ENCODE measurements at places on chromosomes 4 and X.

- H3K4me1 ChIP-seq: no peaks in the 10 kb centered on the region
- H3K36me3 ChIP-seq: no peaks in the 10 kb centered on the region
- no peak overlapping the region for H3K27ac ChIP-seq
- no peak overlapping the region for H3K4me3 ChIP-seq
Observed at GRCh38 chr4:181770971-181771370, 472.2 kb upstream of the TENM3 start.

DNA sequence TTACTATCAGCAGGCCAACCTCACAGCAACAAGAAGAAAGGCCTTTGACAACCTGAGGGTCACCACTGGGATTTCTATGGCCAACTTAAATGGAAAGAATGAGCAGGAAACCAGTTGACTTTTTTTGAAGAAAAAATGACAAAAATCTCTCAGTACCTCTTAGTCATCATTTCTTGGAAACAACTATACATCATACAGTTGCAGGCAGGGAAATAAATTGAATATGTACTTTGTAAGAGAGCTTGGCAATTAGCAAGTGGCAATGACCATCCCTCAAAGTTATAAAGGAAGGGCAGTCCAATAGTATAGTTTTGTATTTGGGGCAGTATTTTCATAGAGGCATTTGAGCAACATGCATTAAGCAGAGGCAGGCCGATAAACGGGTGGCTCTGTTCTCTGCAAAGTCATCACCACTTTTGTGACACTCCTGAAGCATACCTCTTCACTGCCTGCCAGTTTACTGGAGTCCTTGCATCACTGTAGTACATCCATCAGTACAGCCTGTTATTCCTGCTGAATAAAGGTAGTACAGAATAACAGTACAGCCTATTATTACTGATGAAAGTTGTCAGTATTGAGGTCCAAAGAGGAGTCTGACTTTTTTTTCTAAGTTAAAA is 83.3 kb upstream of the AMELX start:
- H3K4me1 ChIP-seq: peaks cover 2% of the 10 kb centered on the region
- no peaks in the 10 kb centered on the region for H3K36me3 ChIP-seq
- no peaks in the 10 kb centered on the region for H3K27me3 ChIP-seq
- no peak for DNase-seq

GRCh38 chr4:142281999-142282398 is 564.1 kb downstream of the INPP4B start:
- no peak for DNase-seq
- no peaks in the 10 kb centered on the region for H3K27me3 ChIP-seq

GRCh38 chr4:165967486-165967885 is 94.4 kb downstream of the TLL1 start:
- no peak overlapping the region for H3K4me3 ChIP-seq
- H3K36me3 ChIP-seq: no peaks in the 10 kb centered on the region
- no peaks in the 10 kb centered on the region for H3K27me3 ChIP-seq
- no peak overlapping the region for H3K27ac ChIP-seq

DNA sequence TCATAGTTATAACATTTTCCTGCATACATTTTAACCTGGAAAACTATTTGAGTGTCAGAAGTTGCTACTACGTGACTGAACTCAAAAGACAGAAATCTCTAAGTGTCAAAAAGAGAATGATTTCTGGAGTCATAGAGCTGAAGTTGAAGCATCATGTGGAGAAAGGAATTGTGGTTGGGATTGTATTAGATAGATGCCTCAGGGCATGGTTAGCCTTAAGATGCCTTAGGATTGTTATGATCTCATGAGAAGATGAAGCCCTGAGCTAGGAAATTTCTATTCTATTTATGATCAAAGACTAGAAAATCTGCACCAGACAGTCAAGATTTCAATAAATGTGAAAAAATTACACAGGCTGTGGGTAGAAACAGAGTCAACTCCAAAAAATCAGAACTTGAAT is 20.2 kb downstream of the EPGN start:
- H3K4me1 ChIP-seq: no peaks in the 10 kb centered on the region
- no peak overlapping the region for H3K4me3 ChIP-seq
- DNase-seq: no peak
- H3K27ac ChIP-seq: no peak overlapping the region

GRCh38 chrX:136395271-136395670 is 92.5 kb upstream of the BRS3 start:
- peaks cover 3% of the 10 kb centered on the region for H3K27me3 ChIP-seq
- H3K4me3 ChIP-seq: no peak overlapping the region
- H3K36me3 ChIP-seq: no peaks in the 10 kb centered on the region
- no peak overlapping the region for H3K27ac ChIP-seq

DNA sequence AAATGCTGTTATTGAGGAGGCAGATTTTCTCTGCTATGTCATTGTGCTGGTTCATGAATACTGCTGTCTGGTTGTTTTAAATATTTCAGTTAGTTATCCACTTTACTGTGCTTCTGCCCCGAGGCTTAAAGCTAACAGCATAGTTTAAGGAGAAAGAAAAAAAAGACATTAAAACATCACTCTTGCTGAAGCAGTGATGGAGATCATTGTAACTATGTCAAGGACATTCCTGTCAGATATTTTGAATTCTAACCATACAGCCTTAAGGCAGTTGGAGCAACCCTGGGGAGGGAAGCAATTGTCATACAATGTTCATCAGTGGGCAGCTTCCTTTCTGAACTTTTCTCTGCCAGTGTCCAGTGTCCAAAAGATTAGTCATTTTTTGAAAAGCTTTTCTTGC is 199.0 kb upstream of the DDX53 start:
- no peak overlapping the region for H3K4me3 ChIP-seq
- no peaks in the 10 kb centered on the region for H3K27me3 ChIP-seq
- no peaks in the 10 kb centered on the region for H3K4me1 ChIP-seq
- H3K36me3 ChIP-seq: no peaks in the 10 kb centered on the region
- no peak overlapping the region for H3K27ac ChIP-seq

DNA sequence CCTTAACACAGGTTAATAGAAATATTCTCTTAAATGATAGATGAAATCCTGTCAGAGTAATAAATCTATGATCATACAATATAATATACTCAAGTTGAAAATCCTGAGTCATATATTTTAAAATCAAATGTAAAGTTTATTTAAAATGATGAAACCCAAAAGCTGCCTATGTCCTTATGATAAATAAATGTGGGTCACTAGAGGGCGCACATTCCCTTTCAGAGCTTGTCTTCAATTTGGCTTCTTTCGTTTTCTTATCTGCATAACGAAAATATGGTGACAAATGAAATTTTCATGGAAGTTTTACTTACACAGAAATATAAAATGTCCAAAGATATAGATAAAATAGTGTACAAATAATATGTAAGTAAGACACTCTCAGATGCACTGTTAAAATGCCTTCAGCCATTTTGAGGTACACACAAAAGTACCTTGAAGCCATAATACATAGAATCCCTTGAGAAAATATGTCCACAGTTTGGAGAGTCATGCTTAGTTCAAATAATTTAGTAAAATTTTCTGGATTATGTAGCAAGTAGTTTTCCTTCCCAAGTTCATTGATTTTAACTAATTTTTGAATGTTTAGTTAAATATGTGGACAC is 680.4 kb downstream of the DMD start:
- H3K27me3 ChIP-seq: no peaks in the 10 kb centered on the region
- no peaks in the 10 kb centered on the region for H3K36me3 ChIP-seq
- no peaks in the 10 kb centered on the region for H3K4me1 ChIP-seq
- H3K4me3 ChIP-seq: no peak overlapping the region
- no peak for DNase-seq

DNA sequence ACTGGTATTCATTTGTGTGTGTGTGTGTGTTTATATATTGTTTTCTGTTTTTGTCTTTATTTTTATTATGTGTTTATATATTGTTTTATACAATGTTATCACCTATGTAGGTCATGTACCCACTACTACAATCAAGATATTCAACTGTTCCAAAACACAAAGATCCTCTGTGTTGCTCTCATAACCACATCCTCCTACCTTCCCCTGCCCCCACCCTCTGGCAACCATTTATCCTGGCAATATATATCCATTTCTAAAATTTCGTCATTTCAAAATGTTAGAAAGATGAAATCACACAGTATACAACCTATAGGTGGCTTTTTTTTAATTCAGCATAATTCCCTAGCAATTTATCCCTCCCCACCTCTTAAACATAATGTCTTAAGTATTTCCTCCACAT is 18.8 kb upstream of the RPL34 start:
- H3K27me3 ChIP-seq: no peaks in the 10 kb centered on the region
- no peak overlapping the region for H3K4me3 ChIP-seq
- peaks cover 4% of the 10 kb centered on the region for H3K4me1 ChIP-seq
- DNase-seq: no peak
- peaks cover 8% of the 10 kb centered on the region for H3K36me3 ChIP-seq
- no peak overlapping the region for H3K27ac ChIP-seq

DNA sequence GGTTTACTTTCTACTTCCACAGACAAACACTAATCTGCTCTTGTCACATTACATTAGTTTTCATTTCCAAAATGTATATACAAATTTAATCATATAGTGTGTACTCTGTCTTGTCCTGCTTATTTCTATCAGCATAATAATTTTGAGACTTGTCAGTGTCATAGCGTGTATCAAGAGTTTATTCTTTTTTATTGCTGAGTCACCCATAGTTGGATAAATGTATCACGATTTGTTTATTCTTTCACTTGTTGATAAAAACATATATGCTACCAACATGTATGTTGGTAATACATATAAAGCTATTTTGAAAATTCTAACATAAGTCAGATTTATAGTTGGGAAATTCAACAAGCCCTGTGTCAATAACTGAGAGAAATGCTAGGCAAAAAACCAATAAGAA is 261.2 kb downstream of the TRAM1L1 start:
- DNase-seq: no peak
- H3K4me1 ChIP-seq: no peaks in the 10 kb centered on the region
- H3K27me3 ChIP-seq: no peaks in the 10 kb centered on the region
- no peak overlapping the region for H3K27ac ChIP-seq
- no peak overlapping the region for H3K4me3 ChIP-seq
- no peaks in the 10 kb centered on the region for H3K36me3 ChIP-seq

DNA sequence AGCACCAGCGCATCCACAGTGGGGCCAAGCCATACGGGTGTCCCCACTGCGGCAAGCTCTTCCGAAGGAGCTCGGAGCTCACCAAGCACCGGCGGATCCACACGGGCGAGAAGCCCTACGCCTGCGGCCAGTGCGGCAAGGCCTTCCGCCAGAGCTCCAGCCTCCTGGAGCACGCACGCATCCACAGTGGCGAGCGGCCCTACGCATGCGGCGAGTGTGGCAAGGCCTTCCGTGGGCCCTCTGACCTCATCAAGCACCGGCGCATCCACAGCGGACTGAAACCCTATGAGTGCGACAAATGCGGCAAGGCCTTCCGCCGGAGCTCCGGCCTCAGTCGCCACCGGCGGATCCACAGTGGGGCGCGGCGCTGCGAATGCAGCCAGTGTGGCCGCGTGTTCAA is 13.6 kb downstream of the ZNF275 start:
- H3K36me3 ChIP-seq: peaks cover 49% of the 10 kb centered on the region
- no peak for DNase-seq
- no peak overlapping the region for H3K4me3 ChIP-seq
- H3K27ac ChIP-seq: no peak overlapping the region
- H3K4me1 ChIP-seq: peaks cover 34% of the 10 kb centered on the region

- peaks cover 2% of the 10 kb centered on the region for H3K4me1 ChIP-seq
- DNase-seq: no peak
- no peak overlapping the region for H3K27ac ChIP-seq
- H3K27me3 ChIP-seq: peaks cover 33% of the 10 kb centered on the region
Observed at GRCh38 chrX:9871701-9872268, 85.6 kb downstream of the SHROOM2 start.

DNA sequence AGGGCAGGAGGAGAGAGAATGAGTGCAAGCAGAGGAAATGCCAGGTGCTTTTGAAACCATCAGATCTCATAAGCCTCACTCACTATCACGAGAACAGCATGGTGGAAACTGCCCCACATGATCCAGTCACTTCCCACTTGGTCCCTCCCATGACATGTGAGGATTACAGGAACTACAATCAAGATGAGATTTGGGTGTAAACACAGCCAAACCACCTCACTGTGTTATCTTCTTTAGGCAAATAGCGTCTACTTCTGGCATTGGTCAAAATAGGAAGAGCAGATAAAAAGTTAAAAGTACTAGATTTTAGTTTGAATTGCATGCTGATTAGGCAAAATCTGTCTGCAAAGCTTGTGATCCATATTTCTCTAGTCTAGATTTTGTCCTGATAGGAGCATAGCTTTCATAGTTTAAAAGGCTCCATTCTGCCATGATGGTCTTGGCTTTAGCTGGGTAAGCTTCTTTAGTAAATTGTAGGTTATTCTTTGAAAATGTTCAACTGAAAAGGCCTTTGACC is 267.5 kb downstream of the NKX6-1 start:
- no peak overlapping the region for H3K4me3 ChIP-seq
- no peak overlapping the region for H3K27ac ChIP-seq

GRCh38 chr4:16029262-16029661 is 54.6 kb downstream of the PROM1 start:
- H3K4me3 ChIP-seq: no peak overlapping the region
- H3K36me3 ChIP-seq: no peaks in the 10 kb centered on the region
- H3K27me3 ChIP-seq: peaks cover 21% of the 10 kb centered on the region
- peaks cover 4% of the 10 kb centered on the region for H3K4me1 ChIP-seq

GRCh38 chr4:12084690-12085089 is 656.0 kb upstream of the HS3ST1 start:
- H3K4me1 ChIP-seq: no peaks in the 10 kb centered on the region
- no peak overlapping the region for H3K27ac ChIP-seq
- H3K36me3 ChIP-seq: no peaks in the 10 kb centered on the region
- DNase-seq: no peak
- H3K4me3 ChIP-seq: no peak overlapping the region

DNA sequence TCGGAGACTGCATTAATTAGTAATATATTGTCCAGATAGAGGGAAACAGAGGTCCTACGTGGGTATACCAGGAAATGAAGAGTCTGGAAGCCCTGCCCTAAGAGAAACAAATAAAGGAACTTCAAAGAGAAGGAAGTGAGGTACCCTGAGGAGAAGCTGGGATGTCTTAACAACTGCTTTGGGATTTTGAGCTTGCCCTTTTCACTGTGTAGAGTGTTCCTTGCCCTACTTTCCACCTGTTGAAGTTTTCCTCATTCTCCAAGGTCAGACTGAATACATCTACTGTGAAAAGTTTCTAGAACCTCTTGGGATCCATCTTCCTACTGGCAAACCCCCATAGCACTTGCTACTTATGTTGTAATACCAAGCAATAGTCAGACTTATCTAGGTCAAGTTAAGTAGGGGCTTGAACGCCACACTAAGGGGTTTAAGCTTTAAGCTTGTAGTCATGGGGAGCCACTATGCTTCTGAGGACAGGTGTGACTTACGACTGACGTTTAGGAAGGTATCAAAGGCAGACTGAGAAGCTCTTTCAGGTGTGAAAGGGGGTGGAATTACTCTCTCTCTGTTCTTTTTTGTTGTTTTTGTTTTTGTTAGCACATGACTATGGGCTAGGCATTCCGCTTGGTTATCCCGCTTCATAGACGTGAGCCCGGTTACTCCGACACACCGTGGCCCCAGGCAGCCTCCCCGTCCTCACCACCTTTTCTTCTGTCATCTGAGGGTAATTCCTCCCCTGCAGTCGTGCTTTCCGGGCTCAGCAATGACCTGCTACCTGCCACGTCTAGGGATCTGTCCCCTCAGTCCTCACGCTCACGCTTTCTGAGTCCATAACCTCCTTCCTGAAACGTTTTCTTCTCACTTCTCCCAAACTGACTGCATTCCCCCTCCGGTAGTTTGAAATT is 959 bp upstream of the REST start:
- peak overlapping the region; percentile 63 for H3K27ac ChIP-seq
- H3K36me3 ChIP-seq: peaks cover 18% of the 10 kb centered on the region
- H3K4me3 ChIP-seq: peak overlapping the region; percentile 80

Data from activated CD8-positive, alpha-beta memory T cell treated with anti-CD3 and anti-CD28 coated beads, Interleukin-2, amount 10 ng/mL, durations not matched to agents 7 days and 5 days (primary cell).